ENCODE measurements at places on chromosomes 5 and 9. TPM values are rescaled to one million over a fixed set of nuclear protein-coding genes. Genes with fewer than 3 reads are reported as not detected.

DNA sequence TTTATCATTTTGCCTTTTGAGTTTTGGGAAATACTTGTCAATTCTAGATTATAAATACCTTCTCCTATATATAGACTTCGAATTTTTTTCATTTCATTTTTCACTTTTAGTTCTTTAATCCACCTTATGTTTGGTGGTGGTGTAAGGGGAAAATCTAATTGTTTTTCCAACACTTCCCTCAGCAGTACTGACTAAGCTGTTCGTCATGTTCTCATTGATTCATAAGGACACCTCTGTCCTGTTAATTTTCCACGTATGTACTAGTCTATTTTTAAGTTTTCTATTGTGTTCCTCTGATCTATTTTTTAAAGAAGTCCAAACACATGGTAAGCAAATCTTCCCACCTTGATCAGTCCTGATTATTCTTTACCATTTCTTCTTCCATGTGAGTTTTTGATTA lies 254.2 kb downstream of the SYK start:
- DNase-seq, result no peak
- no peaks in the 10 kb centered on the region for H3K36me3 ChIP-seq

TAF1L gene
- total RNA-seq, result 0.08 TPM

IDNK gene
- 12.6 TPM for total RNA-seq

SLC4A9 gene
- total RNA-seq, result not detected

- H3K4me1 ChIP-seq, result peaks cover 26% of the 10 kb centered on the region
- H3K4me3 ChIP-seq, result peak overlapping the region; percentile 37
- no peaks in the 10 kb centered on the region for H3K27me3 ChIP-seq
- no peak for DNase-seq
These were observed 62.9 kb downstream of the USP20 start for GRCh38 chr9:129898185-129898584.

INSL4 gene
- total RNA-seq, result not detected

TRAF1 gene
- total RNA-seq, result 125 TPM

- no peak overlapping the region for H3K27ac ChIP-seq
- no peak overlapping the region for H3K4me3 ChIP-seq
- DNase-seq, result no peak
- no peaks in the 10 kb centered on the region for H3K27me3 ChIP-seq
- no peaks in the 10 kb centered on the region for H3K4me1 ChIP-seq
- no peaks in the 10 kb centered on the region for H3K36me3 ChIP-seq
These were observed 1026.0 kb upstream of the ARRDC3 start for GRCh38 chr5:92409134-92409533.

DNA sequence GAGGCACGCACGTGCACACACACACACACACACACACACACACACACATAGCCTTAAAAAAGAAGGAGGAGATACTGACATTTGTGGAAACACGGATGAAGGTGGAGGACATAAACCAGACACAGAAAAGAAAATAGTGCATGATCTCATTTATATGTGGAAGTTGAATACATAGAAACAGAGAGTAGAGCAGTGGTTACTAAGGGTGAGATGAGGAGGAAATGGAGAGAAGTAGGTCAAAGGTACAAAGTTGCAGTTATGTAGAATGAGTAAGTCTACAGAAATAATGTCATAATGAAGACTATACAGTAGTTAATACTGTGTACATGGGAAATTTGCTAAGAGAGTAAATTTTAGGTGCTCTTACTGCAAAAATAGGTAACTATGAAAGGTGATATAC lies 412.2 kb upstream of the CDH9 start:
- no peaks in the 10 kb centered on the region for H3K27me3 ChIP-seq
- no peak overlapping the region for H3K27ac ChIP-seq
- DNase-seq, result no peak
- H3K4me3 ChIP-seq, result no peak overlapping the region

GRCh38 chr5:66697796-66698564 lies 101.8 kb downstream of the MAST4 start:
- peaks cover 11% of the 10 kb centered on the region for H3K27me3 ChIP-seq
- H3K4me1 ChIP-seq, result no peaks in the 10 kb centered on the region
- no peak overlapping the region for H3K4me3 ChIP-seq
- no peaks in the 10 kb centered on the region for H3K36me3 ChIP-seq

- H3K4me3 ChIP-seq, result peak overlapping the region; percentile 94
- no peaks in the 10 kb centered on the region for H3K36me3 ChIP-seq
- peaks cover 15% of the 10 kb centered on the region for H3K4me1 ChIP-seq
- H3K27ac ChIP-seq, result peak overlapping the region; percentile 58
- no peaks in the 10 kb centered on the region for H3K27me3 ChIP-seq
These were observed 15.6 kb downstream of the DNM1 start for GRCh38 chr9:128218518-128219389.

GRCh38 chr5:154713615-154714125 lies 41.5 kb upstream of the LARP1 start:
- H3K27ac ChIP-seq, result peak overlapping the region; percentile 34
- peaks cover 6% of the 10 kb centered on the region for H3K4me1 ChIP-seq
- no peaks in the 10 kb centered on the region for H3K27me3 ChIP-seq
- DNase-seq, result no peak

DNA sequence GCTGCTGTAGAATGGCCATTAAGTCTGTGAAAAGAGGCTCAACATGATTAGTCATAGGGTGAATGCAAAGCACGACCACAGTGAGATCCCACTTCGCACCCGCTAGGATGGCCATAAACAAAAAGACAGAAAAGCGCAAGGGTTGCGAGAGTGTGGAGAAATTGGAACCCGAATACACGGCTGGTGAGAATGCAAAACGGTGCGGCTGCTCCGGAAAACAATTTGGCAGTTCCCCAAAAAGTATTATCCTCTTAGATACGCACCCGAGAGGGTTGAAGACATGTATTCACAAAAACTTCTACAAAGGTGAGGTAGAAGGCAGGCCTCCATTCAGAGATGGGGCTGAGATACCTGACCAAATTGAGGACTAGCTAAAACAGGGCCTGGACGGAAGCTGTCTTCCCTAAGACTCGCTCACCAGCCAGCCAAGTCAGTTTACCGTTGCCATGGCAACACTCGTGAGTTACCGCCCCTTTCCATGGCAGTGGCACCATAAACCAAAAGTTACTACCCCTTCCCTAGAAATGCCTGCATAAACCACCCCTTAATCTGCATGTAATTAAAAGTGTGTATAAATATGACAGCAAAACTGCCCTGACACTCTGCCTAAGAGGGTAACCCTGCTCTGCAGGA lies 726 bp upstream of the PSMB7 start:
- H3K27ac ChIP-seq, result peak overlapping the region; percentile 99
- H3K4me1 ChIP-seq, result peaks cover 30% of the 10 kb centered on the region
- H3K27me3 ChIP-seq, result no peaks in the 10 kb centered on the region
- DNase-seq, result no peak
- peaks cover 33% of the 10 kb centered on the region for H3K36me3 ChIP-seq

SPATA31A3 gene
- total RNA-seq, result not detected

DNA sequence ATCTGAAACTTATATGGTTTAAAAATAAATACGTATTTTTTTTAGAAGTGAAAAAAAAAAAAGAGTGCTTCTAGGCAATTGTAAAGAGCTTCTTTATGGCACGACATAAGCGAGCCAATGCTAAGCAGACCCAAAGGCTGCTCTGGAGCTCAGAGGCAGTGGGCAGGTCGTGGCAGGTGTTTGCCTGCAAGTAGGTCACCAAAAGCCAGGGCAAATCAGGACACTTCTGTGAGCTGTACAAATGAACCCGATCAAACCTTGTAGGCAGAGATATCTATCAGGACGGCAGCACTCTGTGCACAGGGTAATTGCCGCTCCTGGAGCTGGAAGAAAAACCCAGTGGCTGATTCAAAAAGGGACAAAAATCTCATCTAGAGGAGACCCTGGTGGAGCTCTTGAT lies 75.9 kb downstream of the IRX2 start:
- H3K4me1 ChIP-seq, result no peaks in the 10 kb centered on the region
- H3K36me3 ChIP-seq, result no peaks in the 10 kb centered on the region
- no peak overlapping the region for H3K27ac ChIP-seq
- no peak for DNase-seq

- DNase-seq, result no peak
- no peak overlapping the region for H3K27ac ChIP-seq
- H3K4me1 ChIP-seq, result no peaks in the 10 kb centered on the region
- no peaks in the 10 kb centered on the region for H3K36me3 ChIP-seq
- peaks cover 13% of the 10 kb centered on the region for H3K27me3 ChIP-seq
These were observed 2.8 kb upstream of the PCA3 start for GRCh38 chr9:76761448-76761847.

DNA sequence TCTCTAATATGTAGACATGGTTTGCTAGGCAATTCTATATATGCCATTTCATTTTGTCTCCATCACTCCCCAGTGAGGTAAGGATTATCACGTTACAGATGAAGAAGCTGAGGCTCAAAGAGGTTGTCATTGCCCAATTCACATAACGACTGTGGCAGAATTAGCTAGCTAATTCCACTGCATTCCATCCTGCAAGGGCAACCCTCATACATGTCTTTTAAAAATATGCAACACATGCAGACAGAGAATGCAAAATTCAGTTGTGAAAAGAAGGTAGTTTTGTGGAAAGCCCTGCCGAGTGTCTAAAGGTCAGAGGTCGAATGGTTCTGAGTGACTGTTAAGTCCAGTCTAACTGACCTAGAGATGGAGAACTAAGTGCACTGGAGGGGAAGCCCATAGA lies 219.2 kb downstream of the PAPPA start:
- no peaks in the 10 kb centered on the region for H3K4me1 ChIP-seq
- no peaks in the 10 kb centered on the region for H3K27me3 ChIP-seq
- H3K27ac ChIP-seq, result no peak overlapping the region
- no peak for DNase-seq
- no peaks in the 10 kb centered on the region for H3K36me3 ChIP-seq

WHRN gene
- 3.3 TPM for total RNA-seq

GRCh38 chr9:29389421-29389820 lies 1816.1 kb upstream of the C9orf72 start:
- H3K36me3 ChIP-seq, result no peaks in the 10 kb centered on the region
- H3K4me1 ChIP-seq, result no peaks in the 10 kb centered on the region
- no peaks in the 10 kb centered on the region for H3K27me3 ChIP-seq
- no peak for DNase-seq
- H3K27ac ChIP-seq, result no peak overlapping the region
- H3K4me3 ChIP-seq, result no peak overlapping the region
